ENCODE measurements at places on chromosomes 2 and 18.

DNA sequence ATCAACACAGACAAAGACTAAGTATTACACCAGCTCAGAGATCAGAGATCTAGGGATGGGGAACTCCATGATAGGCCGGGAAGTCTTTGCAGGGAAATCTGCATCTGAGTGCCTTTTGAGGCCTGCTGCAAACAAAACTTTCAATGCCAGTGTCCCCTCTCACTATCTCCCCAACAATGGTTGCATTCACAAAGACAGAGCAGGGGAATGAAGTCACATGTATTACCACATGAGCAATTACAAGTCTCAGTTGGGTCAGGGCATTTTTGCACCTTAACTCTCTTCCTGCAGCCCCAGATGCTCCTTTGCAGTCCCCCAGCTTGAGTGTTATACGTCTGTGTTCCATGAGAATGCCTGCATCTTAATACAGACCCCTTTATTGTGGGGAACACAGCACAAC lies 1.8 kb upstream of the RNF144A start:
- DNase-seq: no peak

DNA sequence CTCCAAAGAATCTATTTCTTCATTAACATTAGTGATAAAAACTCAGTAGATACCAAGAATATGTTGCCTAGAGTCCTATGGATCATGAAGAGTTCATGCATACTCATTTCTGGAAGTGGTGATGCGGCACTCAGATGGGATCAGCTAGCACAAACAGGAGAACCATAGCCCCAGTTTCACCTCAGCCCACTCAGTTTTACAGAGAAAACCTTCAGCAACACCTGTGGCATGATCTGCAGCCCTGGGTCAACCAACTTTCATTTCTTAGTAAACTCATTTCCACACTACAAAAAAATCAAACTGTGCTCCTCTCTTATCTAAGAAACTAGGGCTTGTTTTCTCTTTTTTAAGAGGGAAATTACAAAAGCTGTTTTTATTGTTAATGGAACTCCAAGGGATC lies 569.4 kb downstream of the CCDC85A start:
- no peak for DNase-seq

DNA sequence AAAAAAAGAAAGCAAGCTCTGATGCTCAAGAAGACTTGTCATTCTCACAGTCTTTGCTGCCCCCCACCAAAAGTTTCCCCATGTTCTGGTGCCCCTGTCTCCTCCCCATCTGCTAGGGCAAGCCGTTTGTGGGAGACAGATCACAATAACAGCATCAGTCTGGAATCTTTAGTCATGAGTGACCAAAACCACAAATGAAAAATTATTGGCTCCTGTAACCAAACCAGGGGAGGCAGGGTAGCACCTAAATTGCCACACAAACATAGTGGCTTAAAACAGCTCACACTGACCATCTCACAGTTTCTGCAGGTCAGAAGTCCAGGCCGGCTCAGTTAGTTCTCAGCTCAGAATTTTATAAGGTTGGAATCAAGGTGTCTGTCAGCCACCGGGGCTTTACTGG lies 9.1 kb upstream of the B3GNT7 start:
- DNase-seq: no peak

- DNase-seq: no peak
Measured at GRCh38 chr2:220212296-220213080, 585.1 kb downstream of the SLC4A3 start.

DNA sequence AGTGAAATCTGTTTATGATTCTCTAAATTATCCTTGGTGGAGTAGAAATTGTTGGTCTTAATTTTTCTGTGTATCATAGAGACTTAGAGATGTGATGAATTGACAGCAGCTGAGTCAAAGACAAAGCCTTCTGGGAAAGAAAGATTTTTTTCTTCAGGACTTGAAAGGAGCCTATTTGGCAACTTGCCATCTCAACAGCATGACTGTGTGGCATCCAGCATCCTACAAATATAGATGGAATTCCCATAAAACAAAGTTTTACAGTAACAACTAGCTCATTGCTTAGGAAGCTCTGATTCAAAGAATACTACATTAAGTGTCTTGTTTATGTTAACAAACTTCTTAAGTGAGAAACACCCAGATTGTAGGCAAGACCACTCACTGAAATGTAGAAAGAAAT lies 79.2 kb upstream of the SETBP1 start:
- DNase-seq: no peak
